ENCODE measurements at places on chromosomes 3 and 15.

- no peak for DNase-seq
Observed at GRCh38 chr3:5448246-5448645, 260.7 kb downstream of the EDEM1 start.

GRCh38 chr3:54083921-54084320 lies 38.4 kb upstream of the CACNA2D3 start:
- DNase-seq = no peak

GRCh38 chr3:189637750-189638149 lies 6.6 kb downstream of the TP63 start:
- DNase-seq = no peak

DNA sequence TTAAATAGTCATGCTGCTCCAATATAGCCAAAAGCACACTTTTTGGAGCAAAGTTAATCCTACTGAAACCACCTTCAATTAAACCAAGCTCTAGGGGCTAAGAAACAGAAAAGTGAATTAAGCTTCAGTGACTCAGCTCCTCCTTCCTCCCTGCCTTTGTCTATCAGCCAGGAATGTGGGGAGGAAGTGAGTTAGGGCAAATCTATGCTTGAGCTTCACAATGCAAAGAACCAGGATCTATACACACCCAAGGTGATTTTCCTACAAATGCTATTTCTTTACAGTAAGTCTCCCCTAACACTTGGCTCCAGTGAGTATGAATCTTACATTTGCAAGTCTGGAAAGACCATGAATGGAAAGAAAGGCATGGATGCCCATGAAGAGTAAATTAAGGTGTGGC lies 212.1 kb downstream of the P3H2 start:
- DNase-seq = no peak

- no peak for DNase-seq
Observed at GRCh38 chr3:144105542-144105941, 133.9 kb downstream of the DIPK2A start.

GRCh38 chr15:84761607-84762131 lies 13.3 kb downstream of the ZNF592 start:
- no peak for DNase-seq

- DNase-seq = no peak
Observed at GRCh38 chr15:90638201-90638691, 78.9 kb upstream of the BLM start.

DNA sequence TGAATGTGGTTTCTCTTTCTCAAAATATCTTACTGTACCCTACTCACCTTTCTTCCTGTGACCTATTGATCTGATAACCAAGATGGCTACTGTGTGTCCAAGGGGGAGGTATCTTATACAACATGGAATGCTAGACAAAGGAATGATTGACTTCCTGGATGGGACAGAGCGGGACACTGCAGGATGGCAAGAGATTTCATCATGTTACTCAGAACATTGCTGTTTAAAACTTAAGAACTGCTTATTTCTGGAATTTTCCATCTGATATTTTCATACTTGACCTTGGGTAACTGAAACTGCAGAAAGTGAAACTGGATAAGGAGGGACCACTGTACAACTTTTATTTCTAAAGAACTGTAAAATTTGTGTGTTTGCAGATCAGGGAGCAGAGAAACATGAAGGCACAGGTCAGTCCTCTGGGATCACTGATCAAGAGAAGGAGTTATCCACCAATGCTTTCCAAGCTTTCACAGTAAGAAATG lies 18.5 kb downstream of the CNOT10 start:
- no peak for DNase-seq
